Small intestine (tissue), 16 donors: ENCODE measurements at places on chromosomes 4 and X. TPM values are rescaled to one million over a fixed set of nuclear protein-coding genes. Genes with fewer than 3 reads are reported as not detected.

Gene TXLNG
- polyA plus RNA-seq: 8.9 TPM

DNA sequence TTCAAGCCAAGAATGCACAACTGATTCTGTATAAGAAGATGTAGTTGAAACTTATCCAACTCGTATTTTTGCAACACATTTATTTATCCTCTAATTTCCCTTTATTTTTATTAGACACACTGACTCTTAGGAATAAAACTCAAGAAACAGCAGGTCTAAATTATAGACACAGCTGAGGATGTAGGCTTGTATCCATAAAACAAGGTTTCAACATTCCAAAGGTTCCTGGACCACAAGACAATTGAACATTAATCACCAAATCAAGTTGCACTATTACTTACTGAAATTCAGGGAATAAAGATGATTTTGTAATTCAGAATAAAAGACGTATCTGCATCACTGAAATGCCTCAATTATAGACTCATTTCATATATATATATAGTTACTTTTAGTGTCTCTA is 683.5 kb upstream of the GRIA3 start:
- no peak for DNase-seq

DNA sequence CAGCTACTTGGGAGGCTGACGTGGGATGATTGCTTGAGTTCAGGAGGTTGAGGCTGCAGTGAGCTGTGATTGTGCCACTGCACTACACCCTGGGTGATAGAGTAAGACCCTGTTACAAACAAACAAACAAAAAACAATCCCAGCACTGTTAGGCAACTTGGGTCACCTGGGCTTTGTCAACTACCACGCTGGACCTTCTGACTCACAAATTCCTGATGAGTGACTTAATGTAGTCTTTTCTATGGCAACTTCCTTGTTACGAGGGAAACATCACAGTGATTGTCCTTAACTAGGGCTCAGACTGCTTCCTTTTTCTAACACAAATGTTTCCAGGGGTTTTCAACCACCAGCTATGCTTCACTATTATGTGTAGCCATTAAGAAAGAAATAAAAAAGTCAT is 128.8 kb upstream of the GPC4 start:
- peak; percentile 34 for DNase-seq

DNA sequence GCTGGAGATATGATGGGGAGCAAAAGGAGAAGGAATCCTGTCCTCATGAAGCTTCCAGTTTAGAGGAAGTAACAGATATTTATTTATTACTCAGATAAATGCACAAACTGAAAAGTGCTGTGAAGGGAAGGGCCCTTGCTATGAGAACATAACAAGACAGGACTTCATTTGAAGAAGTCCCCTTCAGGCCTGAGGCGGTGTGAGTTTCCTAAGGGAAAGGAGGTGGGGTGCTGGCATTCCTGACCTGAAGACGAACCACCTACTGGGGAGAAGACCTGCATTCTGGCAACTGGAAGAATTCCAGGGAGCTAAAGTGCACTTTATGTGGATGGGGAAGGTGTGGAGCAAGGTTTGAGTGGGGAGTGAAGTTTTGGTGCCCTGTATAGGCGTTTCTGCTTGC is 15.9 kb upstream of the SPARCL1 start:
- DNase-seq: no peak

DNA sequence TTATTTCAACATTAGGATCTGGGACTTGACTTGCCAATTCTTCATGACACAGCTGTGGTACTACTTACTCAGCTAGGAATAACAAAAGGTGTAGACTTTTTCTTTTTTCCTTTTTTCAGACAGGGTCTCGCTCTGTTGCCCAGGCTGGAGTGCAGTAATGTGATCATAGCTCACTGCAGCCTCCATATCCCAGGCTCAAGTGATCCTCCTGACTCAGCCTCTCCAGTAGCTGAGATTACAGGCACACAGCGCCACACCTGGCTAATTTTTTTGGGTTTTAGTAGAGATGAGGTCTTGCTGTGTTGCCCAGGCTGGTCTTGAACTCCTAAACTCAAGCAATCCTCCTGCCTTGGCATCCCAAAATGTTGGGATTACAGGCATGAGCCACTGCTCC is 16.3 kb downstream of the NOA1 start:
- DNase-seq: no peak

- peak; percentile 24 for DNase-seq
These were observed 61.1 kb upstream of the MTM1 start for GRCh38 chrX:150507251-150507856.

DNA sequence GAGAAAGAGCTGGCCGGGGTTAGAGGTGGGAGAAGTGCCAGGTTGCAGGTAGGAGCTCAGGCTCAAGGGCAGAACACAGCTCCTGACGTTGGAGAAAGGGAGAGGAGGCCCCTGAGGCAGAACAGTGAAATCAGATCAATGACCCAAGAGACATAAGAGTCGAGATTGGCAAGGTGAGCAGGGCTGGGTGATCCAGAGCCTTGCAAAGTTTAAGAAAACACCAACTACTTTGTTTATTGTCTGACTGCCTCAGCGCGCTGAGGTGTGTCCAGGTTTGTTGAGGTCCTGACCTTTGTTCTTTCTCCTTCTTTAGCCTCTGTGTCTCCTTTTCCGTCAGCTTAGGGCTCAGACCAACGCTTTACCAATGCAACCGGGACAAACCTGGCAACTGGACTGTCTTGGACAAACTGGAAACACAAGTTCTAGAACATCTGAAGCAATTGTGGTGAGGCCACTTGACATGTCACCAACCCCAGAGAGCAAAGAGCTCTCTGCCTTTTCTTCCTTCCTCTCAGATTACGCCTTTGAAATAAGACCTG is 28.3 kb downstream of the CHRNA9 start:
- DNase-seq: peak; percentile 86
